ENCODE measurements at places on chromosomes 12 and 14. TPM values are rescaled to one million over a fixed set of nuclear protein-coding genes. Genes with fewer than 3 reads are reported as not detected.
A peak's percentile ranks its signal among the peaks of the same experiment; 100 is the strongest.

The RHOJ gene
- total RNA-seq, result 4.8 TPM

The RD3L gene
- total RNA-seq, result not detected

The ZC2HC1C gene
- total RNA-seq, result 0.48 TPM

The MSRB3 gene
- 192 TPM for total RNA-seq

The BHLHE41 gene
- total RNA-seq, result 7.9 TPM

The RGS6 gene
- total RNA-seq, result 4.3 TPM

The EML5 gene
- 2.6 TPM for total RNA-seq

The HPD gene
- not detected for total RNA-seq

DNA sequence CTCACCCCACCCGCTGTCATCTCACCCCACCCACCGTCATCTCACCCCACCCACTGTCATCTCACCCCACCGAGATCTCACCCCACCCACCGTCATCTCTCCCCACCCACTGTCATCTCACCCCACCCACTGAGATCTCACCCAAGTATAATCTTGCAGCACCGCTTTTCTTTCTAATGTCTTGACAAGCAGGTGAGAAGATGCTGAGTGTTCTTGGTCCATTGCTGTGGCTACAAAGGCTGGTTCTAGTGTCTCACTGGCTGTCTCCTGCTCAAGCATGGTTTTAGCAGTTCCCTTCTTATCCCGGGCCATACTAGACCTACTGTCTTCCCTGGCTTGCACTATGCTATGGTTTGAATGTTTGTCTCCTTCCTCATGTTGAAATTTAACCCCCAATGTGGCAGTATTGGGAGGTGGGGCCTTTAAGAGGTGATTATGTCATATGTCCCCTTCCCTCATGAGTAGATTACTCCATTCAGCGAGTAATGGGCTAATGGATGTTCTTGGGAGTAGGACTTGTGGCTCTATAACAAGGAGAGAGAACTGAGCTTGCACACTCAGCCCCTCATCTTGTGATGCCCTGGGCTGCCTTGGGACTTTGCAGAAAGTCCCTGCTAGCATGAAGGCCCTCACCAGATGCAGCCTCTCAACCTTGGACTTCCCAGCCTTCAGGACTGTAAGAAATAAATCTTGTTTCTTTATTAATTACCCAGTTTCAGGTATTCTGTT, 47.7 kb upstream of the PPP2R5C start:
- DNase-seq, result no peak

DNA sequence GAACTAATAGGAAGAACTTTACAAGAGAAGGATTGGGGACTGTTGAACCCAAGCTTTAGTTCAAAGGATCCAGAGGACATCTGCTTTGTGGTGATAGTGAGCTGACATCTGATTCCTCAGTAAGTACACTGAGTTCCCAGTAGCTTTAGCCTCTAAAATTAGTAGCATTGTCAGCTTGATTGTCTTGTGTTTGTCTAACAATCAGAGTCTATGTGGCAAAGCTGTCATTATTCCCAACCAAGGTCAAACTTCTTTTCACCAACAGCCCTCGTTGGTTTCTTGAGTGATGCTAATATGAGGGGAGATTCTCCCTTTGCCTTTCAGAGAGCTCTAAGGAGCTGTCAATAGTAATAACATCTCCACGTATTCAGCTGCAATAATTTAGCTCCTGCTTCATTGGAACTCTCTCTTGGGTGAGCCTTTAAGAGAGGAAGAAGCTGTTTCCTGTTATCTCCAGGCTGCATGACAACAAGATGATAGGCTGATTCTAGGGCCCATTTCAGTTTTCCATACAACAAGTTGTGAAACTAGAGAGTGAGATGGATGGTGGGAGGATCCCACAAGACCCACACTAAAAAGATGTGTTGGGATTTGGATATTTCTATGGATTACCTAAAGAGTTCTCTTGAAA, 46.7 kb downstream of the TGFB3 start:
- no peak for DNase-seq

DNA sequence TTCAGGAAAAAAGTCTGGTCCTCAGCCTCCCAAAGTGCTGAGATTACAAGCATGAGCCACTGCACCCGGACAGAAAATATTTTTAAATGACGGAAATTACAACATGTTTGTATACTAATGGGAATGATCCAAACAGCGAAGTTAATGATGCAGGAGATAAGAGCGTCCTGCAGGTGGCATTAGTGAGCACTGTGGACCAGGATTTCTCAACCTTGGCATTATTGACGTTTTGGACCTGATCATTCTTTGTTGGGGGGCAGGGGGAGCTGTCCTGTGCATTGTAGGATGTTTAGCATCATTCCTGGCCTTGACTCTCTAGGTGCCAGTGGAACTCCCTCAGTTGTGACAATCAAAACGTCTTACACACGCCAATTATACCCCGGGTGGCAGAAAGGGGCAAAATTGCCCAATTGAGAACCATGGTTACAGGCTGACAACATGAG, 34.1 kb downstream of the SCFD1 start:
- DNase-seq, result peak; percentile 7

- DNase-seq, result no peak
Observed at GRCh38 chr14:37595809-37596621, 586 bp downstream of the TTC6 start.

GRCh38 chr12:122023339-122024131, 1.9 kb downstream of the BCL7A start:
- peak; percentile 59 for DNase-seq

GRCh38 chr14:95910628-95911027, 34.0 kb downstream of the TUNAR start:
- DNase-seq, result no peak

DNA sequence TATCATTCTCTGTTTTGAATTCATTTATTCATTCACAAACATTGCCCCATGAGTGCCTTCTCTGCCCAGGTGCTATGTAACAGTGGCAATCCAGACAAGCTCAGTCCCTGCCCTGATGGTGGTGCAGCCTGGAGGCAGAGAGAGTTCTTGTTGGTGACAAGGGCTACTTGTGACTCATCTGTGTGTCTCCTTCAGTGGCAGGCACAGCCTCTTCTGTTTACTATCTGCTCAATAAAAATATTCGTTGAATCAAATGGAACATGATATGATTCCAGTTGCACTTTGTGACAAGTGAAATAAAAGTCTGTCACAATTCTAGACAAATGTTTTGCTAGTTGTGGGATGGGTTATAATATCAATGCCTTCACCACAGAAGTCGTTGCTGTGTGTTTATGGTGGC, 20.6 kb upstream of the CPM start:
- no peak for DNase-seq

DNA sequence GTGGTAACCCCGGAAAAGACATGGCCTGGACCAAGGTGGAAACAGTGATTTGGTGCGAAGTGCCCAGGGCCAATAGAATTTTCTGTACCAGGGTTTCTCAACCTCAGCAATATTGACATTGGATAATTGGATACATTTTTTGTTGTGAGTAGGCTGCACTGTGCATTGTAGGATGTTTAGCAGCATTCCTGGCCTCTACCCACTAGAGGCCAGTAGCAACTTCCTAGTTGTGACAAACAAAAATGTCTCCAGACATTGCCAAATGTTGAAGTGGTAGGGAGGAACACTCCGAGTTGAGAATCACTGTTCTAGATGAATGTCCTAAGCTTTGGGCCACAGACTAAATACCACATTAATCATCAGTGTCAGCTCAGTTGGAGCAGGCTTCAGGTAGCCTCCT, 6.2 kb upstream of the CGRRF1 start:
- DNase-seq, result peak; percentile 29

GRCh38 chr12:13340149-13340548, 143.6 kb downstream of the EMP1 start:
- DNase-seq, result no peak

- DNase-seq, result peak; percentile 50
Observed at GRCh38 chr12:754473-754820, 2.1 kb downstream of the WNK1 start.

- DNase-seq, result peak; percentile 38
Observed at GRCh38 chr14:58663494-58664111, 25.8 kb downstream of the DACT1 start.

GRCh38 chr14:56422703-56423213, 156.8 kb upstream of the TMEM260 start:
- peak; percentile 73 for DNase-seq

DNA sequence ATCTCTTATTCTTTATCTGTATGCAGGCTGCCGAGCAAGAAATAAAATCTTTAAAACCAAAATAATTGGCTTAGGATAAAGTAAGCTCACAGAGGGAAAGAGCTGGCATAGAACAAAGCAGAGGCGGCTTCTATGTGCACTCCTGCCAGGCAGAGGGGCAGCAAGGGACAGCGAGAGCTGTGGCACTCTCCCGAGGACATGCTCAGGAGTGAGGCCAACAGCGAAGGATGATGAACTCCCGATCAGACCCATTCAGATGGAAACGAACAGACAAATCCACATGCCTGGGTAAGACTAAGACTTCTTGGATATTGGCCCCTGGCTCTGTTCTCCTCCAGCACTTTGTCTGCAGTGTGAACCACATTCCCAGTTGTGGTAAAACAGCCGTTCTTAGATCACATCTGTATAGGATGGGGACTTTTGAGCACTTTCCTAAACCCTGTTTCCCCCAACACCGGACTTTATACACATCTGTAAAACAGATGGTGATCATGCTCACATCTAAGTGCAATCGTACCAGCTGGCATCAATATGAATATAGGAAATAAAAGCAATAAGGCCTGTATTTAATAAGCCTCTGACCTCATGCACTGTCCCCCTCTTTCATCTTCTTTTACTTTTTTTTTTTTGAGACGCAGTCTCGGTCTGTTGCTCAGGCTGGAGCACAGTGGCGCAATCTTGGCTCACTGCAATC, 134.1 kb downstream of the PPM1H start:
- no peak for DNase-seq

DNA sequence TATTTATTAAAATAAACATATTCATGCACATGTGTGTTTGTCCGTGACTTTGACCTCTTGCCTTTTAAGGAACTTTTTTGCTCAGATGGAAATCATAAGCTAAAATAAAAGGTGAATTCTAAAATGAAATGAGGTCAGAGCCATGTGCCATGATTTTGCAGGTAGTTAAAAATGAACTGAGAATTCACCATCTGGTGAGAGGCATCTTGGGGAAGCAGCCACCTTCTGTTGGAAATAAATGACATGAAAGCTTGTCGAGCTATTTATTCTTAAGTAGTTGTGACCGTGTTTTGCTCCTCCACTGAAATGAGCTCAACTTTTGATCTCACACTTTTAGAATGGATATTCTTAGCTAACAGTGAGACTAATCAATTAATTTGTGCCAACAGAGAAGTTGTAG, 56.8 kb upstream of the CNOT2 start:
- DNase-seq, result no peak

- peak; percentile 38 for DNase-seq
Observed at GRCh38 chr14:39265806-39266524, 32.2 kb downstream of the MIA2 start.

DNA sequence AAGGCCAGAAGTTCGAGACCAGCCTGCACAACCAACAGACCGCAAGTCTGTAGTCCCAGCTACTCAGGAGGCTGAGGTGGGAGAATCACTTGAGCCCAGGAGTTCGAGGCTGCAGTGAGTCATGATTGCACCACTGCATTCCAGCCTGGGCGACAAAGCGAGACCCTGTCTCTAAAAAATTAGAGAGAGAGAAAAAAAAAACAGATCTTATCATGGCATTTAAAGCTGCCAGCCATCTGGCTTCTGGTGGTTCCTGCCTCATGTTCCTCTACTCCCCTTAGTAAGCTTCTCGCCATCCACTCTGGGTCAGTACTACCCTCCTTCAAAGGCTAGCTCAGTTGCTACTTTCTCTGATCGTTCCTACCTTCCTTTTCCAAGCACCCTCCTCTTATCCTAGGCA, 16.1 kb downstream of the CLSTN3 start:
- DNase-seq, result no peak

GRCh38 chr12:115570069-115570777, 707.3 kb downstream of the MED13L start:
- no peak for DNase-seq

DNA sequence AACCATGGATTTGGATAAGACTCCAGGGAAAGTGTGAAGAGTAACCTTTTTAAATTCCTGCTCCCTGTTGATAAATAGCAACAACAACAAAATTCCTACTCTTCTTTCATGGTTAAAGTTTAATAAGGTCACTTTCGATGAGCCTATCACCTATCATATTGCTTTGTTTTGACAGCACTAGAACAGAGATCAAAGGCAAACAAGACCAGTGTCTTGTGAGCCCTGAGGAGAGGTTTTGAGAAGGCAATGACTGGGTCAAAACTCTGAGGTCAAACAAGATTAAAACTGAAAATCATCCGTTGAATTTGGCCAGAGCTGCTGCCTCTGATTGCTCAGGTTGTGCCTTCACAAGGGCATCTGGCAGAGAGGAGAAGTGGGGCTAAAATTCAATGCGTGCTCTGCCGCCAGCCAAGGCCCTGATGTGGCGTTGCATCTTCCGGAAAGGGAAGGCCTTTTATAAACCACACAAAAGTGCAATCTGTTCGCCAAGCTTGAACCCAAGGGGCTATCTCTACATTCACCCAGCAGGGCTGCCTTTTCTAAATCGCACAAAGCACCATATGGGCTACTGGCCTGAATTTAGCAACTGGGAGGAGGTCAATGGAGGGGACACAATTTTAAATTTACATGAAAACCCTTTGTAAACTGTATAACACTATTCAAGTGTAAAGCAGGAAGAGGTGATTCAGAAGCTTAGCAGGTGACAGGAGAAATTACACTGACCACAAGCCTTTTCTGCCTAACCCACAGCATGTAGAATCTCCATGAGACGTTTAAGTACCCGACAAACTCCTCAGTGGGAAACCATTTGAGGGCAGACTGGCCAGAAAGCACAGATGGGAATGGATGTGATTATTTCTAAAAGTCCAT, 140.8 kb downstream of the DAD1 start:
- DNase-seq, result no peak

DNA sequence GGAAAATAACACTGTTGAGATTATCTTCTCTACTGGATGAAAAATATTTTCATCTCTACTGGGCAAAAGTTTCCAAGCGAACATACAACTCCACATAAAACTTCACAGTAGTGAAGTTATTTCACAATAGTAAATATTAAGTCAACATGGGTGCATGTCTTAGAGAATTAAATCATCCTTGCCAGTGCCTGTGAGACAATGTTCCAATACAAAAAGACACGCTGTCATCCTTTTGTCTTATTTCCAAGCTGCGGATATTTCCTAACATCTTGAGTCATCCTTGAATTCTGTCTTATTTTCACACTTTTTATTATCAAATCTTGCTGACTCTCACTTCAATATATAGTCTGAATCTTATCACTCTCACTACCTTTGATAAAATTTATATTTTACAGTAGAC, 142.9 kb upstream of the KITLG start:
- DNase-seq, result no peak

DNA sequence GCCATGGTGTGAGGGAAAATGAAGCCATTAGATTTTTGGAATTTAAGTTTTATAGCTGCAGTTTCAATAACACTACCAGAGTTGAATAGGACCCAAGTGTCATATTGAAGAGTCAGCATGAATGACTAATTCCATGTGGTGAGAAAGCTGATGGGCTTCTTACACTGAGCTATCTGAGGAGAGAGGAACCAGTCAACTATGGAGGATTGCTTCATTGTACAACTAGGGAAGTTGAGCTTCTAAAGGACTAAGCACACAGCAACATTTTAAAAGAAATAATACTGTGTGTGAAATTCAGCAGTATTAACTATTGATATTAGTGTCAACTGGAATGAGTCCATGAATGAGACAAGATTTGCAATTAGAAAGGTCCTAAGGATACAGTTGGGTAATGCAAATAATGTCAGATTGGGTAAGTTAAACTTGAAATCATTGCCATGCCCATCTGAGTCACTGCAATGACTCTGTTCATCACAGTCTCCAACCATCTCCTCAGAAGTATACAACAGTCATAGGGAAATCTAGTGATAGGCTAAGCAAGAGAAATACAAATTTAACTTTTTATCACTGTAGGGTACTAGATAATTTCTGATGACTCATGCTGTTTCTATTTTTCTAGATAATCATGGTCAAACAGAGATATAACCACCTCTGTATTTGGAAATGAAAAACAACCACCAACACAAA, 394.2 kb downstream of the FSCB start:
- DNase-seq, result no peak

Data from umbilical cord (tissue), 2 donors.